Suppressor macrophage (primary cell): ENCODE measurements at places on chromosomes 4 and X.

- no peak for DNase-seq
These were observed 81.5 kb downstream of the FNIP2 start for GRCh38 chr4:158850371-158850770.

DNA sequence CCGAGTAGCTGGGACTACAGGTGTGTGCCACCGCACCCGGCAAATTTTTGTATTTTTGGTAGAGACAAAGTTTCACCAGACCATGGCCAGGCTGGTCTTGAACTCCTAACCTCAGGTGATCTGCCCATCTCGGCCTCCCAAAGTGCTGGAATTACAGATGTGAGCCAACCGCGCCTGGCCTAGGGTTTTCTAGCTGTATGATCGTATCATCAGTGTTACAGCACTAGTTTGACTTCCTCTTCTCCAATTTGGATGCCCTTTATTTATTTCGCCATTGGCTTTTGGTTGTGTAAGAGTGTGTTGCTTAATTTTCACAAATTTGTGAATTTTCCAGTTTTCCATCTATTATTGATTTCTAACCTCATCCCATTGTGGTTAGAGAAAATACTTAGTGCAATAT is 5.2 kb downstream of the TKTL1 start:
- peak; percentile 80 for DNase-seq

GRCh38 chrX:18891548-18891945 is 92.4 kb downstream of the PHKA2 start:
- no peak for DNase-seq

- peak; percentile 1 for DNase-seq
These were observed 46.9 kb upstream of the HSD17B10 start for GRCh38 chrX:53481093-53481492.

- DNase-seq = peak; percentile 28
These were observed 111.6 kb upstream of the PTPN13 start for GRCh38 chr4:86482306-86483172.

- no peak for DNase-seq
These were observed 69.7 kb upstream of the MAMLD1 start for GRCh38 chrX:150293311-150294013.
